GM04504 (cell line): ENCODE measurements at places on chromosomes 6 and 20.

- no peak for DNase-seq
Observed at GRCh38 chr20:47659904-47660601, 125.2 kb downstream of the SULF2 start.

GRCh38 chr6:132725471-132725870 lies 11.6 kb upstream of the VNN1 start:
- no peak for DNase-seq

DNA sequence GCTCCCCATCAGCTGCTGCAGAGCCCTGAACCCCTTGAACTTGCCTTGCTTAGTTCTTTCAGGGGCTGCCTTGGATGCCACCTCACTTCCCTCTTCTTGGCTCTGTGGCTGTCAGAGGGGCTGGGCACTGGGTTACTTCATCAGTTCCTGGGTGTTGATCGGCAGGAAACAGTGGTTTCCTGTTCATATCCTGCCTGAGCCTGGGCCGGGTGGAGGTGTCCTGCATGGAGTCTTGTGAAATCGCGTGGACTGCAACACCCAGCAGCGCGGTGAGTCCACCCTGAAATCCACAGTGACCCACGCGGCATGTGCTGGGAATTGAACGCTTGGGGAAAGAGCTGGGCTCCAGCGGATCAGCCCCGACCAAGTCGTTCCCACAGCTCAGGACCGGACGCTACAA lies 97.5 kb downstream of the CDH26 start:
- DNase-seq, result no peak

- DNase-seq, result no peak
Observed at GRCh38 chr20:63935447-63935846, 20.8 kb downstream of the UCKL1 start.

DNA sequence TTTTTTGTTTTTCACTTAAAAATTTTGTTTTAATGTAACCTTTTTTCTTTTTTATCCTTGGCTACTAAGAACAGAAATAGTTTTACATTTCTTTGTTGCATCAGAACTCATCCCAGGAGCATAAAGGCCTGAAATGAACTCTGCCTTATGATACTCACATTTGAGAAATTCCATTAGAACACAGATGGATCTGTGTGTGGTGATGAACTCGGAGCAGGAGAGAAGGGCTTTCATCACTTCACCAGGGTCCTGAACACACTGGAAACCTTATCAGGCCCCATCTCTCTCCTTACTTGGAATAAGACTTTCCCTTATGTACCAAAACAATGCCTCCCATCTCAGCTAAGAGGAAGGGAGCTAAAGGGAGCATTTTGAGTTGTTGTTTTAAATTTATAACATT lies 139.4 kb downstream of the PHF3 start:
- no peak for DNase-seq

DNA sequence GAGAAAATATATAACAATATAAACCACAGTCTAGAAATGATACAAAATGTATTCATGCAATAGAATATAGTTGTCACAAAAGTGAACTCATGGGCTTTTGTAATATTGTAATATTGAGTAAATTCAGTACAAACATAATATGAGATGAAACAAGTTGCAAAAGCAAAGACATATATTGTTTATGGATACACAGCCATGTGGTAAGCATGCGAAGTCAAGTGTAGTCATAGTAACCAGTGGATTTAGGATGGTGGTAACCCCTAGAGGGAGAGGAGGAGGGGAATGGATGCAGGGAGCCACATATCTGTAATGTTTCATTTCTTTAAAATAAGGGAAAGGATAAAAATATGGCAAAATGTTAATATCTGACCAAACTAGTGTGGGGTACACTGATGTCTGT lies 47.3 kb downstream of the ARMC2 start:
- DNase-seq, result no peak

DNA sequence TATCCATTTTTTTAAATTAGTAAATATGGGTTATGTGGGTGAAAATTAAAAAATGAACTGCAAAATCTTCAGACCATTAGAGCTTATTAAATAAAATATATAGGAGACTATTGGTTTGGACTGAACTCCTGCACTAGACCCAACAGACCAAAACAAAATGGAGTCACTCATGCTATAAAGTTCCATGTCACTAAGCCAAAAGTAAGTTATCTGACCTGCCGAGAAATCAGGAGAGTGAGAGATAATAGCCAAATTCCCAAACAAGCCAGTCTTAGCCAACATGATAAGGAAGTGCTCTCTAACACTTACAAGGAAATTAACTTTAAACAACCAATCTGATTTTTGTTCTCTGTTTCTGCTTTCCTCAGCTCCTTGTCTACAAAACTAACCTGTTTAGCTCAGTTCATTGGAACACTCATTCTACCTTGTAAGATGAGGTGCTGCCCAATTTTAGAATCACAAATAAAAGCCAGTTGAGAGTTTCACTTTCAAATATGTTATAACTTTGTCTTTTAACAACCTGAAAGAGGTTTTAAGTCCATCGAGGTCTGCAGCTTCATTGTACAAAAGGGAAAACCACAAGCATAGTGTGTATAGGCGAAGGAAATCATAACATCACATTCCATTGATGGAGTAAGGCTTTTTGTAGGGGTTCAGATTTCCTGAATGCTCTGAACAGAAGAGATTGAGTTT lies 220.5 kb downstream of the TENT5A start:
- DNase-seq, result no peak

DNA sequence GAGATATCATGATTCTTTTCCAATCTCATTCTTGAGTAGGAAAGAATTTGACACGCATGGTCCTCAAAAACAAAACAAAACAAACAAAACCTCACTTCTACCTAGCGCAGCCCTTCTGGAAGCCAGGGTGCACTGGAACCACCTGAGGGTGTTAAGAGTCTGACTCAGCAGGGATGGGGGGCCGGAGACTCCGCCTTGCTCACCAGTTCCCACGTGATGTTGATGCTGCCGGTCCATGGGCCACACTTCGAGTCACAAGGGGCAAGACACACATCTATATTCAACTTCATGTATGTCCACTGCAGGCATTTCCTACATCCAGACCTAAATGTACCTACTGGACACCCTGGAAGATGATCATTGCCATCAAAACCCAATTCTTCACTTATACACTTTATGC lies 30.4 kb downstream of the BFSP1 start:
- DNase-seq, result no peak

GRCh38 chr6:144816936-144817335 lies 531.8 kb downstream of the UTRN start:
- DNase-seq, result no peak

GRCh38 chr6:137102050-137102848 lies 57.5 kb upstream of the IL20RA start:
- no peak for DNase-seq

- DNase-seq, result no peak
Observed at GRCh38 chr6:81565071-81565470, 187.4 kb downstream of the TENT5A start.

- DNase-seq, result no peak
Observed at GRCh38 chr6:133961831-133962230, 8.8 kb downstream of the TBPL1 start.

- no peak for DNase-seq
Observed at GRCh38 chr6:25524542-25524941, 127.5 kb upstream of the SCGN start.

- no peak for DNase-seq
Observed at GRCh38 chr6:157213907-157214565, 109.3 kb downstream of the TMEM242 start.

DNA sequence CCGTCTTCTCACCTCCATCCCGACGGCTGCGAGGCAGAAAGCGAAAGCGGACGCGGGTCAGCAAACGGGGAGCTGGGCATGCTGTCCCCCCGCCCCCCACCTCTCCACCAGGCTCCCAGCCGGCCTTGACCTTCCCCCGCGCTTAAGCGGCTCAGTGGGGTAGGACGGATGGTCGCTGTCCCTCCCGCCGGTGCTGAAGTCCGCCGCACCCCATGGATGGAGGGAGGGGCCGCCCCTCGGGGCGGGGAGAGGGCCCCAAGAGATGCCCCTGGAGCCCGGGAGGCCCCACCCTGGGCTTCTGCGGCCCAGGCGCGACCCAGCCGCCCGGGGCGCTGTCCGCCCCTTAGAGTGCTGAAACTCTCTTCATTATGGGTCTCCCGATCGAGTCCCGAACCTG lies at the start of gene KCNB1:
Gene KCNB1, minus strand, starts transcription at position 48 of the 397 bp plus-strand sequence. CDS start 188 bp downstream, outside the sequence.
- DNase-seq, result no peak

DNA sequence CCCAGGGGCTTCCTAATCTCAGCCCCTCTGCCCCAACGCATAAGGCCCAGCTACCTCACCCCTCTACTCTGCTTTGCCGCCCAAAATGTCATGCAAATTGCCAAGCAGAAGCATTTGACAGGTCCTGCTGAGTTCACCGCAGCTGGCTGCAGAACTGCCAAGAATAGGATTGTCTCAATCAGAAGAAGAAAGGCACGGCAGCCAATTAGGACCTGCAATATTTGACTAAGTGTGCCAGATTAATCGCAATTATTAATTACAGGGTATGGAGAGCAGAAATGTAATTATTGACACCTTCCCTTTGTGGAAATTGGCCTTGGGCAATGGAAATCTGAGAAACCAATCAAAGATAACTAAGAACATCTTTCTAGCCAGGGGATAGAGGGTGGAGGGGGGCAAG lies 318.6 kb downstream of the LRFN2 start:
- DNase-seq, result no peak

- DNase-seq, result no peak
Observed at GRCh38 chr6:36149476-36149875, 19.2 kb downstream of the MAPK13 start.

DNA sequence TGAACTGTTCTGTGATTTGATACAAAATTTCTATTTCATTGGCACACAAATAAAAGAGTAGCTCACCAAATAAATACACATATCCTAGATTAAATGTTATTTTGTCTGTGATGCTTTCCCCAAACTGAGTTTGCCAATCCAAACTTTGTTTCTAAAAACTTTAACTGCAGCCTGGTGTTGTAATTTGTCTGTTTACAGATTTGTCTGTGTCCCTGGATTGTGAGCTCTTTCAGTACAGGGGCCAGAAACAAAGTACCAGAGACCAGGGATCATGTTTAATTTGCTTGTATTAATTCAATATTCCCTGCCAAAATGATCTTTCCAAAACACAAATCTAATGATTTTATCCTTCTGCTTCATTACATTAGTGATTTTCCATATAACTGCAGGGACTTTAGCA lies 1044.6 kb upstream of the GJE1 start:
- DNase-seq, result no peak

- no peak for DNase-seq
Observed at GRCh38 chr20:48478370-48478769, 349.4 kb downstream of the PREX1 start.

DNA sequence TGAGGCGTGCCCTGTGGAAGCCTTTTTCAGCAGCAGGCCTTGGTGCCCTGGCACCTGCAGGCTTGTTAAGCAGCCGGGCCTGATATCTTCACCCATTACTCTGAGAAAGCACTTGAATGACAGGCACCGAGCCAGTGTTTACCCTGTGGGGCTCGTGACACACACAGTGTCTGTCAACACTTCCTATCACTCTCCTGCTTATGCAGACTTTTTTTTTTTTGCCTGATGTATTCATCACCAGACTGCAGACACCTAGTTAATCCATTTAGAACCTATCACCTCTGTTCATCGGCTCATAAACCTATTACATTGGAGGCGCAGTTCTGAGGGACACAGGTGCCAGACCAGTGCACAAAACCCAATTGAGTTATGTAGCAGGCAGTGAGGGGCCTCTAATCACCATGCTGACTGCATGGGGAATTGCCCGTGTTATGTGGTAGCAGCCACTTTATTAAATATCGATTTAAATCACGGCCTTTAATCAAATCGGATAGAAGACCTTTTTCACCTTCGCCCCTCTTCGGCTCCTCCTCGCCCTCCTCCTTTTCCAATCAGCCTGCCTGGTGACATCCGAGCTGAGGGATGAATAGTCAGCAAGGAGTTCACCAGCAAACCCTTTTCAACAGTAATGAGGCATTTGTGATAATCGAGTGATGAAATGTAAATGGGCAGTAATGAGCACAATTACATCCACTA lies 962.9 kb upstream of the SLC35B3 start:
- DNase-seq, result no peak

DNA sequence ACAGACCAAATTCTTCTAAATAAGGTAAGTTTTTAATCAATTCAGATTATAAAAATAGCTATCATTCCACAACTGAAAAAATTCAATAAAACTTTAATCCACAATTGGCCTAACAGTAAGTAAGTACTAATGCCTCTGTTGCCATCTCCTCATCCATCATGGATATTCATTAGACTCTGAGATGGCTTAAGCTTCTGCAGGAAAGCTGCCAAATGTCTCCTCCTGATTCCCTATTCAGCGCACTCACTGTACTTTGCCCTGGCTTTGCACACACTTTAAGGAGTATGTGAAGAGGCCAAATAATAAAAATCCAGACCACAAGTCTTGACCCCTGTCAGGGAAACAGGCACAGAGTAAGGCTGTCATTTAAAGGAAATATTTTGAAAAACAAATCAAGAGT lies 23.6 kb downstream of the PGM3 start:
- DNase-seq, result no peak

DNA sequence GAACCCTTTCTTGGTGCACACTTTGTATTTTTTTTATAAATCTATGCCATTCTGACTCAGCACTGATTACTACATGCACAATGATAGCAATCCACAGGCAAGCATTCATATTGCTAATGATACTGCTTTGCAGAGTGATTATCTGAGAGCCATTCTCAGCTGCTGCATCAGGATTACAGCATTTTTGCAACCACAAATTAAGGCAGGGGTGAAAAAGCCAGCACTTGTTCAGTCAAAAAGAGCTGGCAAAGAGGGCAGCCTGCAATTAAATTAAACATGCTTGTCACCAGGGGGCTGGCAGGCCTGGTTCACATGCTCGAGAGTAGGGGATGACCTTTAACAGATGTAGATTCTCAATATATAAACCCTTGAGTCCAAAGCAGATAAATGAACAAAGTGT lies 40.7 kb upstream of the SLC17A4 start:
- DNase-seq, result no peak

- no peak for DNase-seq
Observed at GRCh38 chr6:28922821-28923317, 916 bp downstream of the TRIM27 start.

GRCh38 chr6:106170030-106170791 lies 84.1 kb downstream of the PRDM1 start:
- DNase-seq, result no peak

DNA sequence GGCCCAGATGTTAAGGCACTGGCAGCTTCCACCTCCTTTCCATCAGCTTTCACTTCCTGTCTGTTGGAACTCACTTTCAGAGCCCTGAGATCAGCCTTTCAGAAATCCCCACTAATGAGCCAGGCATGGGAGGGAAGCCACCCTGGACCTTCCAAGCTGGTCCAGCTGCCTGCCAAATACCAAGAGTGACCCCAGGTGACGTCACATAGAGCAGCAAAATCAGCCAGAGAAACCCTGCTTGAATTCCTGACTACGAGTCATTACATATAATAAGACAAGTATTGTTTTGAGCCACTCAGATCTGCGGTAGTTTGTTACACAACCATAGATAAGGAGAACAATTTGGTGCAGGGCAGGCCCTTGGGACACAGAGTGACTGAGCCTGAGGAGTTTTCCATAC lies 556.0 kb upstream of the JAG1 start:
- peak; percentile 76 for DNase-seq

GRCh38 chr6:8674126-8674525 lies 238.8 kb upstream of the SLC35B3 start:
- DNase-seq, result no peak
